ENCODE measurements at places on chromosomes 13 and 19. TPM values are rescaled to one million over a fixed set of nuclear protein-coding genes. Genes with fewer than 3 reads are reported as not detected.

The CD22 gene
- polyA plus RNA-seq: 0.28 TPM

The F2RL3 gene
- not detected for polyA plus RNA-seq

The RNF113B gene
- 0.69 TPM for polyA plus RNA-seq

The MTUS2 gene
- polyA plus RNA-seq: 14.4 TPM

The RFX1 gene
- polyA plus RNA-seq: 0.52 TPM

The FXYD1 gene
- polyA plus RNA-seq: 6.4 TPM

The CUL4A gene
- 26.1 TPM for polyA plus RNA-seq

The ZNF98 gene
- polyA plus RNA-seq: 12.6 TPM

The SNRPA gene
- polyA plus RNA-seq: 28.0 TPM

The SYT5 gene
- polyA plus RNA-seq: 2.6 TPM

The CILP2 gene
- not detected for polyA plus RNA-seq

The ZNF626 gene
- 46.7 TPM for polyA plus RNA-seq

The PDE4C gene
- not detected for polyA plus RNA-seq

The LILRA5 gene
- not detected for polyA plus RNA-seq

The CGB5 gene
- polyA plus RNA-seq: not detected

The SYNGR4 gene
- polyA plus RNA-seq: not detected

The MYO16 gene
- polyA plus RNA-seq: 3.6 TPM

The CABP5 gene
- polyA plus RNA-seq: not detected

The C19orf38 gene
- polyA plus RNA-seq: not detected

The C5AR1 gene
- polyA plus RNA-seq: 0.13 TPM

The C13orf42 gene
- not detected for polyA plus RNA-seq
